ENCODE measurements at places on chromosomes 16 and 17.

GRCh38 chr17:42679492-42680330, 1.9 kb downstream of the CCR10 start:
- DNase-seq = peak; percentile 87

DNA sequence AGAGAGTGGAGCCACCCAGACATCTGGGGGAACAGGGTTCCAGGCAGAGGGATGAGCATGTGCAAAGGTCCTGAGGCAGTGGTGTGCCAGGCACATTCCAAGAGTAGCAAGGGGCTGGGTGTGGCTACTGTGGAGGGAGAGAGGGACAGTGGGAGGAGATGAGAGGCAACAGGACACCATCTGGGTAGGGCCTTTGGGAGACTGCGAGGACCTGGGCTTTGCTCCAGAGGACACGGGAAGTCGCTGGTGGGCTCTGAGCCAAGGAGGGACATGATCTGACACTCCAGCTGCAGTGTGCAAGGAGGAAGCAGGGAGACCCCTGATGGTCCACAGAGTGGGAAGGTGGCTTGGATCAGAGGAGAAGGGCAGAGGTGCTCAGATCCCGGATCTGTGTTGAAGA, 56.7 kb upstream of the MED9 start:
- DNase-seq = no peak

DNA sequence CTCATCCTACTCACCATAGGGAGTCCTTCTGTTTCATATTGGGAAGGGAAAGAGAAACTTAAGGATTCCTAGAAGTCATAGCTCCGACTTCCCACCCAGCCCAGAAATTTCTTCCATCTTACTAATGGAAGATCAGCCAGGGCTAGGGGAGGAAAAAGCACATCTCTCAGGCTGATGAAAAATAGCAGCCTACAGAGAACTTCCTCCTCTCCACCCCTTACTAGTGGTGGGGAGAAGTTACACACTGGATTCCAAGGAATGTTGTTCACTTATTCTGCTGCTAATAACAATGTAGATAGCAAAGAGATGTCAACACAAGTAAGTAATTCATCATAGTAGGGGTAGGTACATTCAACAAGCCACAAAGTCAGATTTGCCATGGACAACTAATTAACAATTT, 94.4 kb downstream of the SPACA3 start:
- DNase-seq = no peak

DNA sequence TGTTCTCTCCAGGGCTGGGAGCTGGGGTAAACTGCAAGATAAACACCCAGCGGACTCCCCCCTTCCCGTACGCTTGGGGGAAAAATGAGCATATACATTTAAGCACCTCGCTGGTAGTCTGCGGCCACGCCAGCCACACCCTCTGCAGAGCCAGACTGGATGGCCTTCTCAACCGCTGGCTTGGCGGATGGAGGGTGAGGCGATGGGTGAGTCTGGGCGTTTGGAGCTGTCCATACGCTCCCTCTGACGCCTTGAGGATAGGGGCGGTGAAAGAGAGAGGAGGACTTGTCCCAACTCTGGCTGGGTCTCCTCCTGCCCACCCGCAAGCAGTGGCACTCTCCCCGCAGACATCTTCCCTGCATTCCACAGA, 1.0 kb downstream of the ITGA3 start:
- DNase-seq = no peak

DNA sequence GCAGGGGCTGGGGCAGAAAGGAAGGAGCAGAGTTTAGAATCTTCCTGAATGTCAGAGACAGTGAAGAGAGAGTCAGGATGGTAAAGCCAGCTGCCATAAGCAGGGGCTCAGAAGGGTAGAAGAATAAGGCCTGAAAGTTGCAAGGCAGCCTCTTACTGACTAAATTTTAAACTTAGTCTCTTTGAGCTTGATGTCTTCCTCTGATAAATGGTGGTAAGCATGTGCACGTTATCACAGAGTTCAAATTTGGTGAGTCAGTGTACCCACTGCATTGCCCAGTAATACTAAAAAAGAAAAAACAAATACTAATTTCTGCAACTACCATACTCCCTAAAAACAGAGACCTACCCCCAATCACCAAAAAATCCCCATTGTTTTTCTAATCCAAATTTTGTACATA, 45.2 kb downstream of the SIAH1 start:
- DNase-seq = no peak

GRCh38 chr16:4339909-4340308, 11.2 kb downstream of the PAM16 start:
- no peak for DNase-seq

DNA sequence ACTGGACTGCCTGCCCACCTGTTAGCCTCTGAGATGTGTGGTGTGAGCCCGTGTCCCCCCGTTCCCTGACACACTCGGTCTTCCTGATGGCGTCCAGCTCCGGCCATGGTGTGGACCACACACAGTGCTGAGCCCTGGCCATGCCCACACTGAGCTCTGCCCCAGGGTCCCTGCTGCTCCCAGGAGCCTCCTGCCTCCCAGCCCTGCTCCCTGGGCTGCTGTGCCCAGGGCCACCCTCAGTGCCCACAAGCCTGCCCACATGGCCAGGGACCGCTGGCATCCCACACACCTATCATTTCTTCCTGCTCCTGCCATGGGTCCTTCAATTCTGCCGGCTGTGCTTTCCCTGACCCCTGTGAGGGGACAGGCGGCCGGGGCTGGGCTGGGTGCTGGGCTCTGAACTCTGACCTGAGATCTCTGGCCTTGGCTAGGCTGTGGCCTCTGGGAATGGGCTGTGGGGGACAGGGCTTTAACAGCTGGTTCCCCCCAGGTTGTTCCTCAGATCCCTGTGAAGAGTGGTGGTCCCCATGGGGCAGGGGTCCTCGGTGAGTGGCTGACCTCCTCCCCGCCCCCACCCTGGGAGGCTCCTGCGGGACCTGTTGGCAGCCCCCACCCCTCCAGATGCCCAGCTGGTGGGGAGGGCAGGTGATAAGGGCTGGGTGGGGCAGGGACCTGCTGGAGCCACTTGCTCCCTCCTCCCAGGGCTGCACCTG, 4.0 kb downstream of the CEMP1 start:
- DNase-seq = no peak

- no peak for DNase-seq
Observed at GRCh38 chr16:84979516-84979915, 31.8 kb downstream of the ZDHHC7 start.

DNA sequence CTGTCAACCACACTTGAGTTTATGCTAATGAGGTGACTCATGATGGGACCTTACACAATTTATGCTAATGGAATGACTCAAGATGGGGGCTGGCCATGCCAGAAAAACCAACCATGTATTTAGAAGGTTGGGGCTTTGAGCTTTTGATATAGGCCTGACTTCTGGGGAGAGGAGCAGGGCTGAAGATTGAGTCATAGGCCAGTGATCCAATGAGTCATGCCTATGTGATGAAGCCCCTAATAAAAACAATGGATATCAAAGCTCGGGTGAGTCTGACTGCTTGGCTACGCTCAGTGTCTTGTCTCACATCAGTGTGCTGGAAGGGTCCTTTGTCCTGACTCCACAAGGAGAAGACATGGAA, 7.3 kb downstream of the MFSD6L start:
- DNase-seq = no peak

- no peak for DNase-seq
Observed at GRCh38 chr16:9969580-9969979, 212.6 kb downstream of the GRIN2A start.

- DNase-seq = peak; percentile 70
Observed at GRCh38 chr17:57045868-57046704, 39.0 kb upstream of the AKAP1 start.

DNA sequence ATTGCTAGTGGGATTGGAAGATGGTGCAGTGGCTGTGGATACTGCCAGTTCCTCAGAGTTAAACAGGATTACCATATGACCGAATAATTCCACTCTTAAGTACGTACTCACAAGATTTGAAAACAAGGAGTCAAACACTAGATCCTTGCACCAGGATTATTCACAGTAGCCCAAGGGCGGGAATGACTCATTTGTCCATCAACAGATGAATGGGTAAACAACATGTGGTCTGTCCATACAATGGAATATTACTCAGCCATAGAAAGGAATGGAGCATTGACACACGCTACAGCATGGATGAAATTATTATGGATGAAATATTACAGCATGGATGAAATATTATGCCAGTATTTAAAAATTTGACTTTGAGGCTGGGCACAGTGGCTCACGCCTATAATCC, 9.1 kb upstream of the MAPK8IP3 start:
- DNase-seq = no peak

DNA sequence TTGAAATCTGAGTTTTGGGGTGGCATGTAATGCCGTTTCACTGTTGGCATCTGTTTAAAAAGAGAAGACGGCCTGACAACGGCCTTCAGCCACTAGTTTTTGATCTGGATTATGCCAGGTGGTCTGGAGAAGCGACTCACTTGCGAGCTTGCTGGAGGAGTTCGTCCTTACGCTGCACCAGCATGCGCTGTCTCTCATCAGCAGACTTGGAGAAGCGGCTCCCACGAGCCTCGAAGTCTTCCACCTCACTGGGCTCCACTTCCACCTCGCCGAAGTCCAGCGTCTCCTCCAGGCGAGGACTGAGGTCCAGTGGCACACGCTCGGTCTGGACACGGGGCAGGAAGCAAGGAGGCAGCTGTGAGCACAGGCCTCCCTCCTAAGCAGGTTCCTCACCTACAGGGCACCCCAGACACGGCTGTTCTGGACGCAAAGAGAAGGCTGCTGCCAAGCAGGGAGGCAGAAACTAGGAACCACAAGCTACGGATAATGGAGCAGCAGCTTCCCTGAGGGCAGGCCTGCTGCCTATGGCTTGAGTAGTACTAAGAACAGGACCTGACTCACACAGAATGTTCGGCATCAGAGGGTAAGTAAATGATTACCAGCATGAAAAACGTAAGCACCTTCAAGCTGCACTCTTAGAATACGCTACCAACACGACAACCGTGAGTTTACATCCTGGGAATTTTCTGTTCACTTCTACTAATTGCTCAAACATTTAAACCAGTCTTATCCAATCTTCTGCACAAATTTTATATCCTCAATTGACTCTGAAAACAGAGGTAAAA, 61.4 kb downstream of the AMFR start:
- no peak for DNase-seq

DNA sequence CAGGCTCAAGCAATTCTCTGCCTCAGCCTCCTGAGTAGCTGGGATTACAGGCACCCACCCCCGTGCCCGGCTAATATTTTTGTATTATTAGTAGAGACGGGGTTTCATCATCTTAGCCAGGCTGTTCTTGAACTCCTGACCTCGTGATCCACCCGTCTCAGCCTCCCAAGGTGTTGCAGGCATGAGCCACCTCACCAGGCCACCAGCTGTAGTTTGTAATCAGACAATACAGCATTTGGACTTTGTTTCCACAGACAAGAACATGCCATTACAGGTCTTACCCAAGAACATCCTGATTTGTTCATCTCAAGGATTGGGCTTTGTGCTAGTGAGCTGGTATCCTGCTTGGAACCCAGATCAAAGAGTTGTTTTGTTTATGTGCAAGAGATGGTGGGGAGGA, 30.1 kb downstream of the C17orf100 start:
- DNase-seq = no peak

- DNase-seq = no peak
Observed at GRCh38 chr16:21614896-21615295, 15.5 kb downstream of the METTL9 start.
